ENCODE measurements at places on chromosomes 4 and X.

GRCh38 chr4:24262084-24262483 is 322.3 kb downstream of the DHX15 start:
- no peak for DNase-seq

DNA sequence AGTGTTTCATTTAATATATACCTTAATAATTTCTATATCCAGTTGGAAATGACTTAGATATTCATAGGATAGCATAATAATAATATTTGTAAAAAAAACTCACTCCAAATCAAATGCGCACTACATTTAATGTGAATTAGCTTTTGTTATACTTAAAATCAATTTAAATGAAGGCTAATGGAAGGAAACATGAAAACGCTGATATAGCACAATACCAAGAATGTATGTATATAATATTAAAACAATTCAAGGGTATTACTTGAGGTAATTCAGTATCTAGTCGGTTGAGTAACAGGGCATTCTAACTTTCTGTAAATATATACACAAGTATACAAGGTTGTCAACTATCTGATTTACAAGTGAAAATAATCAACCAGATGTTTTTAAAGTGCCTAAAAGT is 307.1 kb upstream of the TEX13C start:
- DNase-seq = no peak

- no peak for DNase-seq
Measured at GRCh38 chr4:123827511-123827910, 430.9 kb downstream of the SPRY1 start.

DNA sequence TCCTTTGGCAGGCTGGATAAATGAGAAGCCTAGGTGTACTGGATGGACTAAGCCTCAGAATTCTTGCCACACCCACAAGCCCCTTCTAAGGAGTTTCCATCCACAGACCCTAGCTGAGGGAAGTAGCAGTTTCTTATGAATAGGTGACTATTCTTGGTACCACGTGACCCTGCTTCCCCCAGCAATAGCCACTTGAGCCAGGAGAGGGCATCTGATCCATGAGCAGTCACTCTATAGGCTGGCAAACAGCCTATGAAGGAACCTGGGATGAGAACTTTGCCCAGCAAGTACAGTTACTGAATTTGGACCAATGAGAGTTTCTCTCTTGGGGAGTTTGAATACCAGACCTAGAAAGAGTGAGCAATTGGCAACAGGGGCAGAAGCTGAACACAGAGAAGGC is 84.0 kb downstream of the RTL9 start:
- no peak for DNase-seq

DNA sequence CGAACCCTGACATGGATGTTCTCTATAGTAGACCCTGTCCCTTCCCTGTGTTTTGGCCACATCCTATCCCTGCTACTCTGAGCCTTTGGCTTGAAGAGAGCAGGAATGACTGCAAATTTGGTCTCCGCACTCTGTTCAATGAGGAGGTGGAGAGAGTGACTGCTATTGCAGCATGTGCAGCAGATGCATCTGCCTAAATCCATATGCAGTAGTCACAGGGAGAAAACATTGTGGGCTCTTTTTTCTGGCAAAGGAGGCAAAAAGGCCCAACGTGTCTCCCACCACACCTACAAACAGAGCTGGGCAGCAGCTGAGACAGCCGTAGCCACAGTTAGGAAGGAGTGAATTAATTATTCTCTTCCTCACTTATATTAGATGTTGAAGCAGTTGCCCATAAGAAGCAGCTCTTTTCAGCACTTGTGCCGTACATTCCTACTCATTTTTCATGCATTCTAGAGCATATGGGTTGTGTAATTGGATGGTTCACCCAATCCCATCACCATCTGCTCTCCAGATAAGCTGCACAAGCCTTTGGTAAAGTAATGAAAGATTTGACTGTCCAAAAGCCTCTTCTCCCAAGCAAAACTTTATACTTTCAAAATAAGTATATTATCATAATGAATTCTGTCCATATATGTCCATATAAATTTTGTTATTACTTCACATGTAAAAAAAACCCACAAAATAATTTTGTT is 147.9 kb upstream of the FAM47A start:
- no peak for DNase-seq
